ENCODE measurements at places on chromosomes 5 and 9. TPM values are rescaled to one million over a fixed set of nuclear protein-coding genes. Genes with fewer than 3 reads are reported as not detected.

- H3K27ac ChIP-seq, result no peak overlapping the region
- H3K4me3 ChIP-seq, result no peak overlapping the region
- H3K36me3 ChIP-seq, result no peaks in the 10 kb centered on the region
- DNase-seq, result no peak
Observed at GRCh38 chr5:10695759-10696543, 65.1 kb downstream of the DAP start.

DNA sequence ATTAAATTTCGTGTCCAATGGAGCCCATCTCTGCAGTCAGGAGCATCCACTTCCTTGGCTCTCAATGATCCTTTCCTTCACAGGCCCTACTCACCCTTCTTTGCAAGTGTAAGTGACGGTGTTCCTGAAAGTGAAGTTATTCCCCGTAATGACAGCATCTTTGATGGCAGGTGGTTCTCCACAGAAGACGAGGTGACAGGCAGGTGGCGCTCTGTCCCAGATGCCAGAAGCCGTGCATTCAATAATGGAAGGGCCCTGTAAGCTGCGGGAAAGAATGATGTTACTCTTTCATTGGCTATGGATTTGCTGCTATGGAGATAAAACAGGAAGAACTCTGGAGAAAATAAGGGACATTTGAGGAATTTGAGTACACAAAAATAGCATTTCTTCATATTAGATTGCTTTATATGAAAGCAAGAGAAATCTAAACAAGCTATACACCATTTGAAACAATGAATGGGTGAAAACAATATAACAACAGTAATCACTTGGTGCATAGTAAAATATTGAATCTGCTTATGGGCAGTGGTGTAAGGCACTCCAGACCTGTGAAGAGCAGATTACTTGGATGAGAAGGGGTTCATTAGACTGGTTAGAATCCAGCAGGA, 89.9 kb upstream of the TXNDC8 start:
- no peak overlapping the region for H3K27ac ChIP-seq
- peak; percentile 63 for DNase-seq
- H3K36me3 ChIP-seq, result no peaks in the 10 kb centered on the region
- H3K27me3 ChIP-seq, result no peaks in the 10 kb centered on the region
- H3K4me1 ChIP-seq, result no peaks in the 10 kb centered on the region

VAV2 gene
- 12.2 TPM for total RNA-seq

GRCh38 chr5:57445006-57445704, 37.5 kb downstream of the ACTBL2 start:
- H3K4me3 ChIP-seq, result no peak overlapping the region
- no peaks in the 10 kb centered on the region for H3K36me3 ChIP-seq
- DNase-seq, result no peak
- peaks cover 1% of the 10 kb centered on the region for H3K4me1 ChIP-seq

- no peak overlapping the region for H3K4me3 ChIP-seq
- no peak overlapping the region for H3K27ac ChIP-seq
- H3K27me3 ChIP-seq, result no peaks in the 10 kb centered on the region
- no peaks in the 10 kb centered on the region for H3K4me1 ChIP-seq
Observed at GRCh38 chr5:135934939-135935338, 19.8 kb downstream of the LECT2 start.

DNA sequence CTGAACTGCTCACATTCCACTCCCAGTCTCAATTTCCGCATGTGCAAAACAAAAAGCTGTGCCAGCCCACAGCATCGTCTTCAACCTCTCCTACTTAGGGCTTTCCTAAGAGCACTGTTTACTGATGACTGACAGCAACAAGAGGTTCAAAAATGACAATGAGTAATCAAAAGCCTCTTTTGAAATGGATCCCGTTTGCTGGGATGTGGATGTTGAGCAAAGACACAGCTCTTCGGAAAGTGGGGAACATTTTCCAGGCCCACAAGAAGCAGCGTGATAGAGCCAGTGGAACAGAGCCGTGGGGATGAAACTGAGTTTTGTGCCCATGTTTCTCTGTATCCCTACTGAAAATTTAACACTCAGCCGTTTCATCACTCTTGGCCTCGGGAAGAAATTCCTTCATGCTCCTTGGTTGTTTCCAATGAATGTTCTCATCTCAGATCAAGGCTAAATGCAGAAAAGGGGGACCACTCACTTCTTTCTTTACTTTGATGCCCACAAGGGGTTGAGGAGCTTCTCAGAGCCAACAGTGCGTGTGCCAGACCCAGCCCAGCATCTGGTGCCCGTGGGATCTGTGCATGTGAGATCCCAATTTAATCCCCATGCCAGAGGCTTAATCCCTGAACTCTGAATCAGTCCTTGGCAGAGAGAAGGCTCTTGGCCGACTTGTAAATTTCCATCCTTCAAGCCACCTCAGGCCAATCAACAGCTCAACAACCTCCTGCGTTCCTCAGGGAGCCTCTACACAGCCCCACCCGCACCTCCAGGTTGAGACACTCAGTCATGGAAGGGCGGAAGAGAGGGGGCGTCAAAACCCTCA, 230.2 kb upstream of the DAPK1 start:
- no peak for DNase-seq
- H3K4me1 ChIP-seq, result peaks cover 6% of the 10 kb centered on the region
- H3K27ac ChIP-seq, result no peak overlapping the region

DNA sequence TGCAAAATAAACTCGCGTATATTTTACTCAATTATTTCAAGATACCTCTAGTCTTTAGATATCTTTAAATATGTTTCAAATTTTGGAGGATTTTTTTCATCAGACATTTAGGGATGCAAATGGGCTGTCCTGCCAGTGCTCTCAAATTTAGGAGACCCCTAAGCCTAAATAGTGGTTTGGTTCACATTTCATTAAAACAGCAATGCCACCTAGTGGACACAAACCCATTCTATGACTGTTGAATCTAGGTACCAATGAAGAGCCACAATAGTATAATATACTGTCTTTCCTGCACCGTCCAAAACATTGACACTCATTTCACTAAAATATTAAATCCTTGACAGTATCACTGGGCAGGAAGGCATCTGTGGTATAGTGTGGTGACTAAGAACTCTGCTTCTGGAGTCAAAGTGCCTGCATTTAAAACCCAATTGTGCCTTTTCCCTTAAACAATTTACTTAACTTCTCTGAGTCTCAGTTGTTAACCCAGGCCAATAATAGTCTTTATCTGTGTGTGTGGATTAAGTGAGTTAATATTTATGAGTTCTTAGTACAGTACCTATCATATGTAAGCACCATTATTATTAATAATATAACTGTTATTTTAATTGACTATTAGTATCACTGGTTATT, 148.0 kb downstream of the RORB start:
- no peaks in the 10 kb centered on the region for H3K4me1 ChIP-seq
- H3K4me3 ChIP-seq, result no peak overlapping the region
- DNase-seq, result peak; percentile 17

DNA sequence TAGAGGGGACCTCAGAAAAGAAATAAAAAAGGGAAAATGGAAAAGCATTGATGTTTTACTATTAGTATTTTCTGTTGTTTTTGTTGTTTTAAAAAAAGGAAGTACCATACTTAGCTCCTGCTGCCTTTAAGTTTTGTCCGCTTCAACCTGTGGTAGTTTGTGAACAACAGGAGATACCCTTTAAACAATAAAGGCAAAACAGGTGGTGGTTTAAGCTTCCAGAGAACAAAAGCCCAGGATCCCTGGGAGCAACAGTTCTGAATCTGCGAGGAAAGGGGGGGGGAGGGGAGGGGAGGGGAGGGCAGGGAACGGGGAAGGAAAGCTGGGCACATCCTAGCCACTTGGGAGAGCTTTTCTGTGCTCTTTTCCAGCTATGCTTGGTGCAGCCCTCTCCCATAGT, 2.1 kb upstream of the PSIP1 start:
- DNase-seq, result no peak
- no peak overlapping the region for H3K4me3 ChIP-seq
- H3K4me1 ChIP-seq, result peaks cover 22% of the 10 kb centered on the region

- no peaks in the 10 kb centered on the region for H3K27me3 ChIP-seq
- no peak for DNase-seq
- H3K27ac ChIP-seq, result no peak overlapping the region
- no peaks in the 10 kb centered on the region for H3K36me3 ChIP-seq
- no peak overlapping the region for H3K4me3 ChIP-seq
Observed at GRCh38 chr5:93790401-93790800, 49.0 kb upstream of the POU5F2 start.

DNA sequence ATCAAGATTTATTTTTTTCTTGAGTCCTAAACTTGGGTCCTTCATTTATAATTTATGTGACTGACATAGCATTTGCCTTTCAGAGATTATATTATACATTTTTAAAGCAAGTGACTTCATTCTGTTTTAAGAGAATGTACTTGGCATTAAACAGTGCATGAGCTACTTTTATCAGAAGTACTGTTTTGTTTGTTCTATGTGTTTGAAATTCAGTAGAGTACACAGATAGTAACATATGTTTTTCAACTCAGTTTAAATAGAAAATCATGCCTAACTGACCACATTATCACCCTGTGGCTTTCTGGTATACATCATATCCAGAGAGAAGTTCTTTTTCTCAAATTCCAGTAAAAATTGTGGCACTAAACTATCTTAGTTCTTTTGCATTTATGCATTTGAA, 335.3 kb upstream of the CDH18 start:
- H3K27me3 ChIP-seq, result no peaks in the 10 kb centered on the region
- no peaks in the 10 kb centered on the region for H3K36me3 ChIP-seq

MLANA gene
- not detected for total RNA-seq

GRCh38 chr5:171422495-171422894, 3.0 kb downstream of the FGF18 start:
- peaks cover 20% of the 10 kb centered on the region for H3K4me1 ChIP-seq
- no peak for DNase-seq
- H3K4me3 ChIP-seq, result no peak overlapping the region
- H3K36me3 ChIP-seq, result no peaks in the 10 kb centered on the region
- no peaks in the 10 kb centered on the region for H3K27me3 ChIP-seq
- H3K27ac ChIP-seq, result no peak overlapping the region

DNA sequence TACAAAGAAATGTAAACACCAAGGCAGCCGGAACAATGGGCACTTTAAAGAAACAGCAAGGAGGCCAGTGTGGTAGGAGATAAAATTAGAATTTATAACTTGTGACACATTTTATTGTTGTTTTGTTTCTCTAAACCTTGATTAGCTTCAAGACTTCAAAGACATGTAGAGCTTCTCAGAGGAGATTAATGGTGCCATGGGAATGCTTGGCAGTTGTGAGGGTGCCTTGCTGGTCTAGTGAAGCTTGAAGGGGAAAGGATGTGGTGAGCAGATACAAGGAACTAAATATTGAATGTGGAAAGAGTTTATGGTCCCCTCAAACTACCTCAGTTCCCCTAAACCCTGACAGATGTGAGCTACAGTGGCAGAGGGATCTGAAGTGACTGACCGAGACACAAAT, 322.4 kb upstream of the ADAMTS16 start:
- no peaks in the 10 kb centered on the region for H3K36me3 ChIP-seq
- no peak overlapping the region for H3K4me3 ChIP-seq
- H3K4me1 ChIP-seq, result no peaks in the 10 kb centered on the region
- no peak for DNase-seq
- H3K27me3 ChIP-seq, result no peaks in the 10 kb centered on the region

DNA sequence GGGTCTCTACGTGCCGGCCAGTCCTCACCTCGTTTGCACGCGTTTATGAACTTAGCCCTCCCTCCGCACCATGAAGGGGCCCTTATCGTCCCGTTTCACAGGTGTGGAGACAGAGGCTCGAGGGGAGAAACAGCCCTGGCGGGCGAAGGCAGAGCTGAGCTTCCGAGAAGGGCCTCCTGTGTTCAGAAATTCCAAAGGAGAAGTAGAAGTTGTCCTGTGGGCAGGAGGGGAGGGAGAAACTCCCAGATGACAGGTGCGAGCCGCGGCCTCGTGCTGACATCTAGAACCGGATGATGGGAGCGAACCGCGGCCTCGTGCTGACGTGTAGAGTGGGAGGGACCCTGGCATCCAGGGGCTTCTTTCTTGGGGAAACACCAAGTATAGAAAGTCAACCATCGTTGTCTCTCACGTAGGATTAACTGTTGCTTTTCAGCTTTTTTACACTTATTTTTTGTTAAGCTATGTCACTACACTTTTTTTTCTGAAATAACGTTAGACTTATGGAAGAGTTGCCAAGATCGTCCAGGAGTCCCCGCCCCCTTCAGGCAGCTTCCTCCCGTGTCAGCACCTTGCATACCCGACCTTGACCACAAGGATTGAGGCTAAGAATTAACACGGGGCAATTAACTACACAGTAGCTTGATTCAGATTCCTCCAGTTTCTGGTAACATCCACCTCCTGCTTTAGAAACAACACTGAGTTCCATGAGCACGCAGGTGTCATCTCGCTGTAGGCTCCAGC, 42.8 kb upstream of the NKD2 start:
- DNase-seq, result no peak
- H3K4me1 ChIP-seq, result peaks cover 7% of the 10 kb centered on the region
- H3K27ac ChIP-seq, result no peak overlapping the region
- H3K36me3 ChIP-seq, result no peaks in the 10 kb centered on the region
- H3K4me3 ChIP-seq, result no peak overlapping the region
- H3K27me3 ChIP-seq, result no peaks in the 10 kb centered on the region

Data from testis (tissue), 5 donors.